ENCODE measurements at places on chromosomes 1 and 21. TPM values are rescaled to one million over a fixed set of nuclear protein-coding genes. Genes with fewer than 3 reads are reported as not detected.

TBX19 gene
- total RNA-seq: 2.6 TPM

GRCh38 chr1:58059789-58060188 lies 486.7 kb downstream of the OMA1 start:
- H3K27ac ChIP-seq: no peak overlapping the region
- no peak overlapping the region for H3K4me3 ChIP-seq
- no peaks in the 10 kb centered on the region for H3K27me3 ChIP-seq
- H3K4me1 ChIP-seq: no peaks in the 10 kb centered on the region

RNF186 gene
- 174 TPM for total RNA-seq

DNA sequence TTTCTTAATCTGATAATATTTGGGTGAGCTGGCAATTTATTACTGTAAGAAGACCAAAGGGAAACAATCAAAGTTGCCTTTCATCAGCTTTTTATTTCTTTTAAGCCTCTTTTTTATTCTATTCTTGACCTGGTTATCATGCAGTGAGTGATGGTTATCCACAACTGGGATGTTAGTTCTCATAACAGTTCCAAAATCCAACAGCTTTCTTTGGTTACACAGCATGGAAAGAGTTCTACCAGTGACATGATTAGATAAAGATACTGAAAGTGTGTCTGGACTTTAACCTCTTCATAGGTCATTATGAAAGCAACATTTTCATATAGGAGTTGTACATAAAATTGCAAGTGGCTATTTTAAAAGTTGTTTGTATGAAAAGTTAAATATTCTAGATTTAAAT lies 163.0 kb downstream of the SYT2 start:
- H3K4me3 ChIP-seq: no peak overlapping the region
- DNase-seq: no peak
- no peaks in the 10 kb centered on the region for H3K27me3 ChIP-seq
- H3K4me1 ChIP-seq: no peaks in the 10 kb centered on the region
- no peaks in the 10 kb centered on the region for H3K36me3 ChIP-seq

- H3K27me3 ChIP-seq: no peaks in the 10 kb centered on the region
- no peaks in the 10 kb centered on the region for H3K36me3 ChIP-seq
- no peak for DNase-seq
- no peaks in the 10 kb centered on the region for H3K4me1 ChIP-seq
Observed at GRCh38 chr1:193339401-193339800, 153.0 kb upstream of the B3GALT2 start.

DNA sequence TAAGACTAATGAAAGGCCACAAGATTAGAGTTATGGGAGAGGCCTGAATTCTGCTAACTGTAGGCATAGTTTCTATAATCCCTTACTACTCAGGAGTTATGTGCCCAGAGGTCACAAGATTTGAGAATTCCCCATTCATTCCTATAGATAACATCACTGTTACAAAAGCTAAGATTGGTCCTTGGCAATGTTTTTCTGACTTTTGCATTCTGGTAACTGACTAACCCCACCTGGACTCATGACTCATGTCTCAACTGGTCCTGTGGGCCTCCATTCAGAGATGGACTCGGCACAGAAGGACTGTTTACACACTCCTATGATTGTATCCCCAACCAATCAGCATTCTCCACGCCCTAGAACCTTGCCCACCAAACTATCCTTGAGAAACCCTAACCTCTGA lies 249.0 kb upstream of the ZP4 start:
- no peak for DNase-seq
- H3K4me3 ChIP-seq: no peak overlapping the region
- no peak overlapping the region for H3K27ac ChIP-seq
- H3K36me3 ChIP-seq: no peaks in the 10 kb centered on the region

DNA sequence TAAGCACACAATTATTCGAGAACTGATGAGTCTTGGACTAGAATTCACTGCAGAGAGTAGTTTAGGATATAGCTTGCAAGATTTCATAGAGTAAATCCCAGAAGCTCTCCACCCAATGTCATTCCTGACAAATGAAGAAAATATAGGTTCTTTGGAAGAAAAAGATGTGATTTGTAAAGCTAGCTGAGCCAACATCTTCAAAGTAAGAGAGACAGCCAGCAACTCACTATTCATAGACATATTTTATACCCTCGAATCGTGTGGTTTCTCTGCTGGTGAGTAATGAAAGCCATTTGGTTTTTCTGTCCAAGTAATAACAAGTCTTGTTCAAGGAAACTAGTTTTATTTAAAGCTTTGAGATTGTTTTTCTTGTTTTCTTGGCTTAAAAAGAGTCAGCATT lies 165.7 kb upstream of the SYT6 start:
- DNase-seq: no peak
- no peaks in the 10 kb centered on the region for H3K36me3 ChIP-seq
- no peak overlapping the region for H3K27ac ChIP-seq
- no peaks in the 10 kb centered on the region for H3K4me1 ChIP-seq
- H3K4me3 ChIP-seq: no peak overlapping the region
- no peaks in the 10 kb centered on the region for H3K27me3 ChIP-seq

KCNE1 gene
- 1.5 TPM for total RNA-seq

Measured in transverse colon (tissue), 4 donors.